ENCODE measurements at places on chromosomes 4 and X.

GRCh38 chrX:45191383-45191782, 9.3 kb downstream of the DIPK2B start:
- DNase-seq, result no peak

GRCh38 chr4:109131559-109131958, 170.9 kb downstream of the COL25A1 start:
- DNase-seq, result no peak

GRCh38 chr4:128416921-128417320, 129.3 kb upstream of the PGRMC2 start:
- no peak for DNase-seq

GRCh38 chrX:15834827-15835595, 19.6 kb downstream of the AP1S2 start:
- no peak for DNase-seq

DNA sequence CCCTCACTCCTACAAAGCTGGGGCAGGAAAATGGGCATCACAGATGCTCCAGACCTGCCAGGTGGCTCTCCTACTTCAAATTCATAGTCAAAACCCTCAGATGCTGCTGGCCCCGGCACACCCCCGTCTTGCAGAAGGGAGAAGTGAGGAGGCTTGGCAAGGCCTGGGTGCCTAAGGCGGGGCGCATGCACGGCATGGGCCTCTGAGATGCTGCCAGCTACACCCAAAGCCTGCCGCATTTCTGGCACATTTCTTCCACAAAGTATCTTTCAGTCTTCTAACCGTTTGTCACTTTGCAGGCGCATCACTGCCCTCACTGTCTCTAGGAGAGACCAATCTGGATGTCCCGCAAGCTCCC, 19.6 kb downstream of the WDR1 start:
- DNase-seq, result no peak

DNA sequence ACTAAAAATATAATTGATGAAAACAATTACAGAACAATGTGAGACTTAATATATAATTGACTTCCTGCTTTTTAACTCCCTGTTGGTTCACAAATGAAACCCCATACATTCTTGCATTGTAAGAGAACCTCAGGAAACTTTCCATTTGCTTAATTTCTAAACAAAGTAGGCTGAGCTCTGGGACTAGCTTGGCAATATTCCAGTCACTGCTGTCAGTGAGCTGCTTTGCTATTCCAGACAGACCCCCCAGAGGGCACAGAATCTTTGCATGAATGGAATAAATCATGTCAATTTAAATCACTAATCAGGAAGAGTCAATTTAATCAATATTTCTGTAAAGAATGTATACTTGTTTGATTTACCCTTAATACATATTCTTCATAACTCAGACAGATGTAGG, 110.6 kb downstream of the NEXMIF start:
- DNase-seq, result no peak

- no peak for DNase-seq
Observed at GRCh38 chrX:17842769-17843525, 18.2 kb downstream of the RAI2 start.

All from esophagus squamous epithelium (tissue), 5 donors.